ENCODE measurements at places on chromosomes 13 and 19. TPM values are rescaled to one million over a fixed set of nuclear protein-coding genes. Genes with fewer than 3 reads are reported as not detected.

Gene ZNF844
- 0.12 TPM for total RNA-seq

Gene TMEM205
- total RNA-seq: 54.9 TPM

Gene MBD3L3
- not detected for total RNA-seq

Gene C13orf42
- not detected for total RNA-seq

Gene IGFL2
- total RNA-seq: not detected
